ENCODE measurements at places on chromosomes 7 and 10.
A peak's percentile ranks its signal among the peaks of the same experiment; 100 is the strongest.

- DNase-seq = peak; percentile 63
Observed at GRCh38 chr10:93554760-93555432, 11.6 kb upstream of the FFAR4 start.

- DNase-seq = no peak
Observed at GRCh38 chr10:77609781-77610272, 27.8 kb downstream of the KCNMA1 start.

- DNase-seq = no peak
Observed at GRCh38 chr7:664997-665735, 61.3 kb upstream of the DNAAF5 start.

GRCh38 chr7:50952544-50952943 lies 169.8 kb upstream of the GRB10 start:
- no peak for DNase-seq

DNA sequence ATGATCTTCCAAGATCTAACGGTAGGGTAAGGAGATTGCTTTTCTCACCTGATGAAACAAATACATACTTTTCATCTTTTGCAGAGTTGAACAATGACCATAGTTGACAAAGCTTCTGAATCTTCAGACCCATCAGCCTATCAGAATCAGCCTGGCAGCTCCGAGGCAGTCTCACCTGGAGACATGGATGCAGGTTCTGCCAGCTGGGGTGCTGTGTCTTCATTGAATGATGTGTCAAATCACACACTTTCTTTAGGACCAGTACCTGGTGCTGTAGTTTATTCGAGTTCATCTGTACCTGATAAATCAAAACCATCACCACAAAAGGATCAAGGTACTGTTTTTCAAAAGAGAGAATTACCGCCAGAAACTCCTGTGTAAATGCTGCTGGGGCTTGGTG lies 79.9 kb downstream of the ANKRD61 start:
- DNase-seq = no peak

GRCh38 chr10:110522365-110522988 lies 24.8 kb downstream of the DUSP5 start:
- no peak for DNase-seq

GRCh38 chr10:126935263-126935946 lies 30.2 kb downstream of the DOCK1 start:
- peak; percentile 75 for DNase-seq

- peak; percentile 3 for DNase-seq
Observed at GRCh38 chr7:1853431-1853985, 183.4 kb downstream of the ELFN1 start.

DNA sequence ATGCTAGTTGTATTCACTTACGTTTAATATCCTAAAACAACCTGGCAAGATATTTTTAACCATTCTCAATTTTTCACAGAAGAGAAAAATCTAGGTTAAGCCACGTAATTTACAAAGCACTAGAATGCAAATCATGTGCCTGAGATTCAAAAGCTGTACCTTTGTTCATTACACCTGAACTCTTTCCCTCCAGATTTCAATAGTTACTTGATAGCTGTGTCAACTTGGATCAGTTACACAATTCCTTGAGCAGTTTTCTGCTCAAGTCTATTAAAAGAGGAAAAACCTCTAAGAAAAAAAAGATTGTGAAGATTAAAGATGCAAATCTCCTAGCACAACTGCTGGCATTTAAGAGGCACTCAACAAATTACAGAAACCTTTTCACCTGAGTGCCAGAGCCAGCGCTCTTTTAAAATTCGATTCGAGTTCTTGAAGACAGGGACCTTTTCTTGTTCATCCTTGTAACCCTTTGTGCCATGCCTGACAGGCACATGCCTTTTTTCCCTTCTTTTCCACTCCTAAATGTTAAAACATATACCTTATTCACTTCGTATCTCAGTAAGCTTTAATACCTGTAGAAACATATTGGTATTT lies 886 bp downstream of the NSUN6 start:
- DNase-seq = no peak

DNA sequence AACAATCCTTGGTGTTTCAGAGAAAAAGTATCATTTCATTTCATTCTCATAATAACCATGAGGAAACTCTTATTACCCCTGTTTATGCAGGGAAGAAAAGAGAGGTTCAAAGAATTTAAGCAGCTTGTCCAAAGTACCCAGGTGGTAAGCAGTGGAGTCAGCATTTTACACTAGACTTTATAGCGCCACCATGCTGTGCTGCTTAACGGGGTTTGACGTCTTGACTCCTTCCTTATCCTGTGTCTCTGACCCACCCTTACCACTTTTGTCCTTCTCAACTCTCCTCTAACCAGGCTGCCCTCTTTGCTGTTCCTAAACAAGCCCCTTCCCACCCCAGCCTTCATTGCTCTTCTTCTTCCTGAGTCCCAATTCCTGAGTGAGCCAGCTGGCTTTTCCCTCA lies 117.0 kb upstream of the AHR start:
- DNase-seq = no peak

DNA sequence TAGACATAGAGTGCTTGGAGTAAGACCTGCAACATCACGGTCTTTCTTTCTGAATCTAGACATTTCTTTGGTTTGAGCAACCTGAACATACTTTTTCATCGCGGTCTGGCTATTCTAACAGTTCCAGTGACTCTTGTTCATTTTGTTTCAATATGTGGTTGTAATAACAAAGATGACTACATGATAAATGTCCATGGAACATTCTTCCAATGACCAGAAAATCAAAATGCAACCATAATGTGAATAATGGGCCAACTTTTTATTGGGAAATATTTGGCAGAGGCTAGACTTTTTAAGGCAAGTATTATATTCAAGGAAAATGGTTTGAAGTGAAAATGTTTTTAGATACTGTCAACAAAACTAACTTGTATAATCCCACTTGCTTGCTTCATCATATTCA lies 282.5 kb downstream of the INHBA start:
- no peak for DNase-seq

GRCh38 chr7:54846273-54846672 lies 87.3 kb upstream of the SEC61G start:
- no peak for DNase-seq

DNA sequence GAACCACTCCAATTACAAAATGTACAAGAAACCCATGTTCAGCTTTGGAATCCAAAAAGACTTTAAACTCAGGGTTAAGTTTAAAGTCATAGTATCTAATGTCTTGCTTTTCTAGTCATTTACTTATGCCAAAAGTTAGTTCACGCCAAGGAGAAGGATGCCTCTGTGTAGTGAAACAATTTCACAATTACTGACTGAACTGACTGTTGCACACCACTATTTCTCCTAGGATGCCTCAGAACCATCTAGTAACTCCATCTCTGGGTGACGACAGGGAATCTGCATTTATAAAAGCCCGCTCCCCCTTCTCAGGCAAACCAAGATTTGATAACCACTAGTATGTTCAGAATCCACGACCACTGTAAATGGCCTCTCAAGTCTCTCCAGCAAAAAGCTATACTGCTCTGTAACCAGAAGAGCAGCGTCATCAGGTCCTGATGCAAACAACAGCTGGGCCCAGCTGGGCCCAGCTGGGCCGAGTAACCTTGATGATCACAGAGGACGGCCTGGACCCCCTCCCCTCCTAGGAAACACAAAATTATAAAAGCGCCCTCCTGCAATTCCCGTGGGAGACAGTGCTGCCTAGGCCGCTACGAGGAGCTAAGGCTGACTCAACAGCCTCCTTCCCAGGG lies 680 bp upstream of the ADO start:
- DNase-seq = no peak

- no peak for DNase-seq
Observed at GRCh38 chr10:33817605-33818004, 483.1 kb upstream of the NRP1 start.

- DNase-seq = no peak
Observed at GRCh38 chr10:68700197-68700596, 20.8 kb upstream of the CCAR1 start.

- no peak for DNase-seq
Observed at GRCh38 chr10:126570621-126571602, 99.6 kb downstream of the C10orf90 start.

DNA sequence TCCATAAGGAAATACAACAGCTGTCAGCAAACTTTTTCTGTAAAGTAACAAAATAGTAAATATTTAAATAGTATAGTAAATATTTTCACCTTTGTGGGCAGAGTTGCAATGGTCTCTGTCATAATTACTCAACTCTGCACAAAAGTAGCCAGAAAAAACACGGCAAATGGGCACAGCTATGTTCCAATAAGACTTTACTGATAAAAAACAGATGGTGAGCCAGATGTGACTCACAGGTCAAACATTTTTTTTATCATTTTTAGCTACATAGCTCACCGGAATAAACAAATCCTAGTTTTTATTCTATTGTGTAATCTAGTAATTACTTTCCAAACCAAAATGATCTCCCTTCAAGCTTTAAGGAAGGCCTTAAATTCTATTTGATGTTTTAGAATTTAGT lies 55.3 kb downstream of the NCAPG2 start:
- DNase-seq = no peak

- DNase-seq = no peak
Observed at GRCh38 chr10:60282771-60283353, 106.8 kb downstream of the ANK3 start.

GRCh38 chr10:79116801-79117723 lies 48.3 kb downstream of the ZMIZ1 start:
- no peak for DNase-seq

DNA sequence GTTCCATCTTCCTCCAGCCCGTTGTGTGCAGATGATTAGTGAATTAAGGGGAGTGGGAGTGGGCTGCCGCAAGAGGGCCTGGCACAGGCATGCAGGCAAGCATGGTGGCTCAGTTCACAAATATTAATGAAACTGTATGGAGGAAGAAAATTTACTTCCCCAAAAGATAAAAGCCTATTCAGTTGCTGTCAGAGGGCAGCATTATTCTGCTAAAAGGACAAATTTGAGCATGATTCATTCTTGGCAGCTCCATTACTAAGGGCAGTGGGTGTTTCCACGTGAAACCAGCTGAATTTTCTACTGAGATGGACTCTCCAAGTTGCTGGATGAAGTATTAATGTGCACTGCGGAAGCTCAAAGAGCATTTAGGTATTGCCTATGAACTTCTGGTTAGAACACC lies 90.9 kb upstream of the WDR11 start:
- DNase-seq = no peak

DNA sequence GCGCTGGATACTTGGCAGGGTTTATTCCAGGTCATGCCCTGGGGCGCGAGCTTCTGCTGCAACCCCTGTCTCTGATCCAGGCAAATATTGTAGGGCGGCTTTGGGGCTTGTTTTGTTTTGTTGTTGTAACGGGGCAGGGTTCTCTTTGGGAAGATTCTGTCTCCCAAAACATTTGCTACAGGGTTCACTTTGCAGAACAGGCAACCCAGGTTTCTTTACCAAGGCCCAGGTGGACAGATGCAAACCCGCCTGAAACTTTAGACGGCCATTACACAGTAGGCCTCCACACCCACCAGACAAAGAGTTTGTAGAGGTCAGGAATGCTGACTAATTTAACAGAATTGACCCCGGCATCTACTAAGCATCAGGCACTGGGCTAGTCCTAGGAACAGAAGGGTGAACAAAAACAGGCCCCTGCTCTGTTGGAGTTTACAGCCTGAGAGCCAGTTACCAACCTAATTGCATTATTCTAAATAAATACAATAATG lies 567 bp upstream of the CDCA7L start:
- DNase-seq = no peak

DNA sequence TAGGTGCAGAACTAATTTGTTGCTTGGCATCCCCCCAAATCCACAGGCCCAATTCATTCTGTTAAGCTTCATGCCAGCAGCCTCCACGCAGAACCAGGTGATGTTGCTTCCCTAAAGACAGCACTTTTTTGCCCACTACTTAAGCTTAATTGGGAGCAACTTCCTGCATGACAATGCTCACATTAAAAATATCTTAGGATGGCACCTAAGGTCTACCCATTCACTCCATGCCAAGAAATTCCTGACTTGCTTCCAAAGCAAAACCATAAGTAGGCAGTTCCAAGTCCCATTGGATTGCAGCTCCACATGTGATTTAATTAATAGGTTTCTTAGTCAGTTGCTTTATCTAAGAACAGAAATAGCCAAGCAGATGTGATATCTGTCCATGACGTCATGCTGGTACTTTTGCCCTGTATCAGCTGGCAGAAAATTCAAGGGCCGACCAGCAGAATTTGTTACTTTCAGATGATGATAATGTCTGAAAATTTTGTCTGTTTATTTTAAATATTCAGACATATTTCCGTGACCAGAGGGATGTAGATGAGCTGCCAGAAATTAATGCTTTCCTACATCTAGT lies 325.5 kb downstream of the LHFPL3 start:
- DNase-seq = no peak

DNA sequence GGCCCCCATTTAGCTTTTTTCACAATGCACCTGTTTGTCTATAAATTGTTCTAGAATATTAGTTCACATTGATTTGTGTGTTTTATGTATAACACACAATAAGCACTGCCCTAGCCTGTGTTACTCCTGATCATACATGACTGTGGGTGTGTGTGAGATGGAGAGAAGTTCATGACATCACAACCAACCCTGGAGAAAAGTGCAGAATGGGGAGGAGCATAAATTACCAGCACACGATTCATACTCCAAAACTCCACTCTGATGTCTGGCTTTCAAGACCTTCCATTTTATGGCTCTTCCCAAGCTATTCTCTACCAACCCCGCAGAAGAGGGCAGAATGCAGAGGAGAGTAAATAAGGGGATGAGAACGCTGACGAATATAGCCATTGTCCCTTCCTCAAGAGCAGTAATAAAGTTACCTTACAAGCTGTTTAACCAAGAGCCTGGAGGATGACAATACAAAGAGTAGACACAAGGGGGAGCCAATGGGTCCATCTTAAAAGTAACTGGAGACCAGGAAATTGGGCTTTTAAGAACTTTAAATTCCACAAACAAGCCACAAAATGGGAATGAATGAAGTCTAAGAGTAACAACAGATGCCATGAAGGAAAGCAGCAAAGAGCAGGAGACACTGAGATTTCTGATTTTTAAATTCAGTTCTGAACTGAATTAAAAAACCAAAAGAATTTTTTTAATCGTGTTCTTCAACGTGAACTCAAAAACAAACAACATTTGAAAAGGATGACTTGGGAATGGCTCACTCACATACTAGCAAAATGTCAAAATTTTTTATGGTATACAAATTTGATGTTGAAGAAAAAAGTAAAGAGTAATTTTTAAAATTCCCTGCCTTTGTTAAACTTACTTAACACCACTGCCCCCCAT lies 159.6 kb downstream of the PARD3 start:
- DNase-seq = no peak

DNA sequence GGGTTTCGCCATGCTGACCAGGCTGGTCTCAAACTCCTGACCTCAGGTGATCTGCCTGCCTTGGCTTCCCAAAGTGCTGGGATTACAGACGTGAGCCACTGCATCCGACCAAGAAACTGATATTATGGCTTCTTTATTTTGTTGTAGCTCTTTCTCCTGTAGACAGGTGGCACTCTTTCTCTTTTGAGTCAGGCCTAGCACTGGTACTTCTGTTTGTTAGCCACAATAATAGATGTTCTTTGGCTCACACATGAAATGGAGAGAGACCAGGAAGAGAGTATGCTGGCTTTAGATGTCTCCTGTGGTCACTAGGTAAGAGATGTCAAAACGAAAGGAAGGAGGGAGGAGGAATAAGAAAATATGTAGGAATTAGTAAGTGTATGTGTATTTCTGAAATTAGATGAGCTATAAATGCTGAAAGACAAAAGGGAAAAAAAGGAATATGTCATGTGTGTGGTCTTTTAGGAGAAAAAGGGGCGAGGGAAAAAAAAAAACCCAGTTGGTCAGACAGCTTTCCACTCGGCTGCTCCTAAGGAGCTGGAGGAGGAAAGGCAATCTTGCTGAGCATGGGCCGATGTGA lies 78.7 kb downstream of the CLEC2L start:
- DNase-seq = no peak

GRCh38 chr7:77316219-77316978 lies 99.8 kb downstream of the GSAP start:
- no peak for DNase-seq
